ENCODE measurements at places on chromosomes 5 and 9. TPM values are rescaled to one million over a fixed set of nuclear protein-coding genes. Genes with fewer than 3 reads are reported as not detected.

AMBP gene
- total RNA-seq = not detected

- H3K27me3 ChIP-seq = no peaks in the 10 kb centered on the region
- H3K27ac ChIP-seq = no peak overlapping the region
- H3K36me3 ChIP-seq = no peaks in the 10 kb centered on the region
- H3K4me1 ChIP-seq = no peaks in the 10 kb centered on the region
- H3K4me3 ChIP-seq = no peak overlapping the region
- no peak for DNase-seq
These were observed 115.9 kb downstream of the FBXL7 start for GRCh38 chr5:15615859-15616258.

- H3K4me3 ChIP-seq = no peak overlapping the region
- H3K36me3 ChIP-seq = no peaks in the 10 kb centered on the region
- H3K27ac ChIP-seq = no peak overlapping the region
These were observed 117.8 kb upstream of the MINAR2 start for GRCh38 chr5:129630101-129630500.

GALNT12 gene
- total RNA-seq = 3.6 TPM

- no peak for DNase-seq
- H3K4me1 ChIP-seq = peaks cover 47% of the 10 kb centered on the region
- H3K27ac ChIP-seq = peak overlapping the region; percentile 92
- H3K27me3 ChIP-seq = no peaks in the 10 kb centered on the region
These were observed 3.9 kb downstream of the SLC35A4 start for GRCh38 chr5:140568443-140569063.

- H3K4me1 ChIP-seq = peaks cover 14% of the 10 kb centered on the region
- peak overlapping the region; percentile 39 for H3K27ac ChIP-seq
- no peaks in the 10 kb centered on the region for H3K36me3 ChIP-seq
- DNase-seq = peak; percentile 55
- H3K27me3 ChIP-seq = peaks cover 10% of the 10 kb centered on the region
These were observed 18.3 kb upstream of the OSMR start for GRCh38 chr5:38827525-38827924.

- H3K27ac ChIP-seq = no peak overlapping the region
- H3K4me3 ChIP-seq = no peak overlapping the region
- DNase-seq = no peak
- H3K36me3 ChIP-seq = no peaks in the 10 kb centered on the region
- H3K4me1 ChIP-seq = no peaks in the 10 kb centered on the region
These were observed 395.9 kb downstream of the SEMA5A start for GRCh38 chr5:9149988-9150387.

- H3K4me1 ChIP-seq = no peaks in the 10 kb centered on the region
- H3K4me3 ChIP-seq = no peak overlapping the region
- peaks cover 5% of the 10 kb centered on the region for H3K27me3 ChIP-seq
- no peaks in the 10 kb centered on the region for H3K36me3 ChIP-seq
These were observed 79.3 kb downstream of the EPB41L4A start for GRCh38 chr5:112339761-112340160.

DNA sequence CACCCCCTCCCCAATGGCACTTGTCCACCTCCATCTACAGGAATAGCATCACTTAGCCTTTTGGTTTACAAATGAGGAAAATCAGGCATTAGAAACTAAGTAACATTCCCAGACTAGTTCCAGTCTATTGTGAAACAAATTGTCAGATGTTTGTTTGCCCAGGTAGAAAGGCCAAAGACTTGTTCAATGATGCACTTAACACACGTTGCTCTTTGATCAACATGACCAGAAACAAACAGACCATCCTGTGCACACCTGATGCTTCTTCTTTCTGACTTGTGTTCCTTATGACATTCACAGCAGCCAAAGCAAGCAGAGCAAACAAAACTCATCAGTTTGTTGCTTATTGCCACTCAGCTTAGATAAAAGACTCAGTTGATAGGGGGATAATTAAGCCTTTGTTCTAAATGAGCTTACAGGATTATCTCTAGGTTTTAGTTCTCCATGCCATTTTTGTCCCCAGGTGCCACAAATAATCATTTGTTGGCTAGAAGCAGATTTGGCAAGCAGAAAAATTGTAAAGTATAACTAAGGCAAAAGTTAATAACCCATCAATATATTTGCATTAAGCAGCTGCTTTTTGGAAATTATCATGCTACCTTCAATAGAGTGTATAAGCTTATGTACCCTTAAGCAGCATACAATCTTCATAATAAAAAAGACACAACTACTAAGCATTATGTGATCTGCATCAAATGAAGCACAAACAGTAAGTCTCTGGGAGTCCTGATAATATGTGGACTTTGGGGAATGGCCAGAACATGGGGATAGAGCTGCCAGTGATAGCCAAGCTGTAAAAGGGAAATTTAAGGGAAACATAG, 26.3 kb upstream of the FST start:
- no peak overlapping the region for H3K27ac ChIP-seq
- H3K4me1 ChIP-seq = no peaks in the 10 kb centered on the region
- no peak overlapping the region for H3K4me3 ChIP-seq
- peaks cover 7% of the 10 kb centered on the region for H3K27me3 ChIP-seq

OSMR gene
- total RNA-seq = not detected

- peaks cover 24% of the 10 kb centered on the region for H3K4me1 ChIP-seq
- no peaks in the 10 kb centered on the region for H3K27me3 ChIP-seq
- H3K4me3 ChIP-seq = no peak overlapping the region
- H3K36me3 ChIP-seq = no peaks in the 10 kb centered on the region
- H3K27ac ChIP-seq = no peak overlapping the region
- no peak for DNase-seq
These were observed 71.4 kb downstream of the DCP2 start for GRCh38 chr5:113047733-113048652.

DNA sequence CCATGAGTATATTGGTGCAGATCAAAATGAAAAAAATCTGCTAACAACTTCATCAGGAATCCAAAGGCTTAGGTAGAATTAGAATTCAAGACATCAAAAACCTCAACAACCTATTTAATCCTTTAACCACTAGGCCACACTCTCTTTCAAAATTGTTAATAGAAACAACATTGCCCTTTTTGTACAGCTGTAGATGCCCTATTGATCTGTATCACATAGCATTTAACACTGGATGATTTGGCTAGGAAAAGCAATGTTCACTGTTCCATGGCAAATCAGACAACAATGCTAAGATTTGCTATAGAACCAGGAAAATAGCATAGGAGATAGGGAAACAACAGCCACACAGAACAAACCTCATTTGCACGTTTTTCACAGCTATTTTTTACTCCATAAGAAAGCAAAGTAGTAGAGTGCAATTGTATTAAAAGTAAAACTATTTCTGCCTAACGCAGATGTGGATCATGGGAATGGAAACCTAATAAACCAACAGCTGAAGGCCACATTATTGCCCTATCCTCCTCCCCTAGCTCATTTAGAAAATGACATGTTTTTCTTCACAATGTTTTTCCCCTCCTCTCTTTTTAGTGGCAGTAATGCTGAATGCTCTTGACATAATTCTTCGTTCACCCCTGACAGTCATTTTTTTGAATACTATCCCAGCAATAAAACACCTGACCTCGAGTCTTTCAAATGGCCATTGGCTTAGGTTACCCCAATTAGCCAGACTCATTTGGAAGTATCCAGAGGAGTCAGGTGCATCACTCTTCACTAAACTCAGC, 373.0 kb upstream of the CCNH start:
- DNase-seq = no peak
- no peaks in the 10 kb centered on the region for H3K36me3 ChIP-seq
- no peak overlapping the region for H3K27ac ChIP-seq
- peaks cover 2% of the 10 kb centered on the region for H3K4me1 ChIP-seq

DNA sequence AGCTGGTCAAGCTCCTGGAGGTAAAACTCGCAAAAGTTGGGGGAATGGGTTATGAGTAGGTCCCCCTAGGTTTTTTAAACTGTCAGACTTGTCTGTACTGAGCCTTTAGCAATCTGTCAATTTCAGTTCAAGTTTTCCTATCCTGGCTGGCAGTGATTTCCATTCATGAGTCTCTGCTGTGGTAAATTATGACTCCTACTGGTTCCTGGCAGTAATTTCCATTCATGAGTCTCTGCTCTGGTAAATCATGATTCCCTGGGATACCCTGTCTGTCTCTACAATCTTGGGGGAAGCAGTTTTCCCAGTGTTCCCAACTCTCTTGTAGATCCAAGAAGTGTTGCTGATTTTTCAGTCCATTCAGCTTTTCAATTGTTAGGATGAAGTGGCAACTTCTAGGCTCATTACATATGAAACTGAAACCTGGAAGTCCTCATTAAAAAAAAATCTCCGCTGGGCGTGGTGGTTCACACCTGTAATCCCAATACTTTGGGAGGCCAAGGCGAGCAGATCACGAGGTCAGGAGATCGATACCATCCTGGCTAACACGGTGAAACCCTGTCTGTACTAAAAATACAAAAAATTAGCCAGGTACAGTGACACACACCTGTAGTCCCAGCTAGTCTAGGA, 91.3 kb upstream of the GPBP1 start:
- no peak overlapping the region for H3K4me3 ChIP-seq
- peaks cover 14% of the 10 kb centered on the region for H3K27me3 ChIP-seq
- H3K27ac ChIP-seq = no peak overlapping the region
- DNase-seq = no peak
- H3K4me1 ChIP-seq = no peaks in the 10 kb centered on the region

- no peak overlapping the region for H3K27ac ChIP-seq
- no peak overlapping the region for H3K4me3 ChIP-seq
- no peaks in the 10 kb centered on the region for H3K27me3 ChIP-seq
- no peak for DNase-seq
These were observed 470.6 kb upstream of the MPDZ start for GRCh38 chr9:13750061-13750460.

DNA sequence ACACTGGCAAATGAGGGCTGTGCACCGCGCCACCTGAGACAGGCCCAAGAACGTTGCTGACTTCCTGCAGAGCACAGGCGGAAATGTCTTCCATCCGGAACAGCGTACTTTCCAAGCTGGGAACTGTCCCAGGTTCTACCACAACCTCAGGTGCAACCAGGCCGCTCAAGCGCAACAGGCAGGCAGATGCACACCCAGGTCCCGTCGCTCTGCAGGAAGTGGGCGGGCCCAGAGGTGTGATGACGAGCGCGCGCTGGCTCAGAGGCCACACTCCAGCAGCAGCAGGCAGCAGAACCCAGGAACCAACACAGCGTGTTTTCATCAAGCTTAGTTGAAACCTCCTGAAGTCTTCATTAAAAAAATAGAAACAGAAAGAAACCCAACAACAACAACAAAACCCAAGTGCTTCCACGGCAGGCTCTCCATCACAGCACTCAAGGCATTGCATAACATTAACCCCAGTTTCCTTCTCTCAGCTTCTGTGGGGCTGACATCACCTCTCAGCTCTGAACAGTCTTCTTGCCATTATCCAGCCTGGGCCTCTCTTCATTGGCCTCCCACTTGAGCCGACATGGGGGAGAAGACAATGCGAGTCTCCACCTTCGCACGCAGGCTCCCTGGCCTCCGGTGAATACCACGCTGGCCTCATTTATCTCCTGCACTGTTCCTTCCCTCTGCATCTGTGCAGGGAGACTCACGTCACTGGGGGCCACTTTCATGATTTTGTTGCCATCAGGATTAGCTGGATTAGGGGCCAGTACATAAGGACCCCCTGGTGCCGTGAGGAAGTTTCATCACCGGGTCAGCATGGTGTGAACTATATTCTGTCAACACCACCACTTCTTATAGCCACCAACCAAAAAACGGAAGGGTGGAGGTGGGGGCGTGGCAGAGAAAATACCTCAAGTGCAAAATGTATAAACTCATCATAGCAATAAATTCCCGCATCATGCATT, 22.1 kb downstream of the PTCH1 start:
- H3K4me1 ChIP-seq = peaks cover 32% of the 10 kb centered on the region
- no peaks in the 10 kb centered on the region for H3K36me3 ChIP-seq
- peak; percentile 96 for DNase-seq
- H3K4me3 ChIP-seq = peak overlapping the region; percentile 77
- peak overlapping the region; percentile 83 for H3K27ac ChIP-seq

GRCh38 chr9:79430619-79431018, 141.1 kb upstream of the TLE4 start:
- no peak overlapping the region for H3K4me3 ChIP-seq
- H3K27me3 ChIP-seq = no peaks in the 10 kb centered on the region
- no peak overlapping the region for H3K27ac ChIP-seq

DNA sequence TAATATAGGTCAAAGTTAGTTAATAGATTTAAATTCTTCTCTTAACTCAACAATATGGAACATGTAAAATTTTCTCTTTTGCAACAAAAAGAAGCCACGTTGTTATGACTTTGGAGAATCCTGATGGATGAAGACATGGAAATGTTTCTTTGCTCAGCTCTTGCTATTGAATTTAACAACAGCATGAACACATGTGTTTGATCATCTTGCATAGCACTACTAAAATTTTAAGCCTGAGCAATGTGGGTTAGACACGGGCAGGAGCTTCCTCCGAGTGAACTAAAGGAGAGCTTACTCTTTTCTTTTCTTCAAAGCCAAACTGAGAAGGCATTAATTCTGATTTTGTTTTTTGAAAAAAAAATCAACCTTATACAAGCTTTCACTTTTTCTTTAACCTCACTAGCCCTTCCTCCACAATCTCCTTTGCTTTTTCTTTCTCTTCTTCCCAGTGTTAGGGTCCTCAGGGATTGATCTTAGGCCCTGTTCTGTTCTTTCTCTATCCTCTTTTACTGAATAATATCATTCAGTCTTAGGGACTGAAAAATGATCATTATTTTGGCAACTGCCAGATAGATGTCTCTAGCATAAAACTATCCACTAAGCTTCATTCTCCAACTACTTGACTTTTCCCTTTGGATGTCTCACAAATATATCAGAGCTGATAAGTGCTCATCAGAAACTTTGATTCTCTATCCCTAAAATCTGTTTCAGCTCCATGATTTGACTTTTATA, 36.9 kb downstream of the ADAMTS19 start:
- H3K4me1 ChIP-seq = no peaks in the 10 kb centered on the region
- H3K4me3 ChIP-seq = no peak overlapping the region
- no peak overlapping the region for H3K27ac ChIP-seq
- no peak for DNase-seq
- no peaks in the 10 kb centered on the region for H3K36me3 ChIP-seq
- no peaks in the 10 kb centered on the region for H3K27me3 ChIP-seq

BSPRY gene
- 10.6 TPM for total RNA-seq

GRCh38 chr5:13580058-13580457, 364.4 kb downstream of the DNAH5 start:
- H3K4me3 ChIP-seq = no peak overlapping the region
- H3K27ac ChIP-seq = no peak overlapping the region
- no peaks in the 10 kb centered on the region for H3K4me1 ChIP-seq
- no peak for DNase-seq
- no peaks in the 10 kb centered on the region for H3K27me3 ChIP-seq

DNA sequence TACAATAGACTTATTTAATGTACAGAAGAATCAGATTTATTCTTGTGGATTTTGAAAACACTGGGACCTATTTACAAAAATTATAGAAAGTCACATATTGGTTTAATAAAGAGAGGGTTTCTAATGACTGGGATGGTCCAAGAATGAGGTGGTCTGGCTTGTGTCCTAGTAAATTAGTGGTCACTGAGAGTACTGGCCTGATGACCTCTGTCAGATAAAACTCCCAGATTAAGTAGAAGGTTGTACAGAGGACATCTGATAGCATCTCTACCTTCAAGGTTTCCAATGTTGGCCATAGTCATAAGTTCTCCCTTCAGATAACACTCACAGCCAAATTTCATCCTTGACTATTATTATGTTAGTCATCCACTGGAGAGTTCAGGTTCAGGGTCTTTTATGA, 692.9 kb downstream of the MTRR start:
- no peaks in the 10 kb centered on the region for H3K4me1 ChIP-seq
- no peak overlapping the region for H3K27ac ChIP-seq

EPB41L4A gene
- total RNA-seq = not detected

NPR3 gene
- total RNA-seq = not detected

- peaks cover 28% of the 10 kb centered on the region for H3K27me3 ChIP-seq
- H3K4me3 ChIP-seq = no peak overlapping the region
- no peaks in the 10 kb centered on the region for H3K36me3 ChIP-seq
- H3K4me1 ChIP-seq = peaks cover 13% of the 10 kb centered on the region
These were observed 16.1 kb upstream of the FRRS1L start for GRCh38 chr9:109182940-109183798.

Data from activated CD4-positive, alpha-beta T cell treated with anti-CD3 and anti-CD28 coated beads, Interleukin-2, amount 10 ng/mL, durations not matched to agents 24 days and 14 days (primary cell).